A549 treated with ZK216348 at 1 μM for 4 hours (cell line): ENCODE measurements at places on chromosomes 1 and 21. TPM values are rescaled to one million over a fixed set of nuclear protein-coding genes. Genes with fewer than 3 reads are reported as not detected.

The SLC35E2B gene
- 9.1 to 14.2 TPM (median 12.3 TPM) in 5 replicates for total RNA-seq

The RAB3B gene
- 5.2 to 10.4 TPM (median 6.8 TPM) in 5 replicates for total RNA-seq

The TINAGL1 gene
- total RNA-seq, result 0.60 to 1.4 TPM (median 0.86 TPM) in 5 replicates

The C1orf94 gene
- total RNA-seq, result not detected in 5 replicates

The SH3BGR gene
- total RNA-seq, result 0.94 to 1.1 TPM (median 0.98 TPM) in 3 of 5 replicates, not detected in the others

The SLC9C2 gene
- total RNA-seq, result not detected in 5 replicates

The CACNA1S gene
- not detected in 5 replicates for total RNA-seq
